IgD-negative memory B cell (primary cell): ENCODE measurements at places on chromosomes 2 and 18. TPM values are rescaled to one million over a fixed set of nuclear protein-coding genes. Genes with fewer than 3 reads are reported as not detected.

Gene CIB4
- not detected for polyA plus RNA-seq

Gene TYMS
- polyA plus RNA-seq: 1.0 TPM

Gene DSC3
- not detected for polyA plus RNA-seq

Gene SH3RF3
- not detected for polyA plus RNA-seq

Gene AQP12B
- not detected for polyA plus RNA-seq

Gene TPO
- polyA plus RNA-seq: not detected

Gene ZAP70
- polyA plus RNA-seq: 4.6 TPM

Gene CTAGE1
- not detected for polyA plus RNA-seq

Gene LRATD1
- polyA plus RNA-seq: not detected

Gene MGAT4A
- polyA plus RNA-seq: 54.6 TPM

Gene KLHL30
- polyA plus RNA-seq: not detected

Gene EPHA4
- 29.3 TPM for polyA plus RNA-seq

Gene UGT1A6
- polyA plus RNA-seq: not detected

Gene TSPYL6
- not detected for polyA plus RNA-seq

Gene MYO5B
- polyA plus RNA-seq: 1.2 TPM

Gene PCARE
- not detected for polyA plus RNA-seq

Gene PRSS56
- polyA plus RNA-seq: not detected

Gene PCBP1
- 123 TPM for polyA plus RNA-seq

Gene HAAO
- polyA plus RNA-seq: 5.7 TPM

Gene NDUFV2
- 144 TPM for polyA plus RNA-seq

Gene CLEC4F
- polyA plus RNA-seq: not detected

Gene PID1
- not detected for polyA plus RNA-seq

Gene UBE2F
- 48.4 TPM for polyA plus RNA-seq

Gene TRIM43
- polyA plus RNA-seq: not detected

Gene DSEL
- not detected for polyA plus RNA-seq

Gene CYRIA
- polyA plus RNA-seq: 31.0 TPM

Gene TUBA4B
- polyA plus RNA-seq: not detected

Gene SYT4
- not detected for polyA plus RNA-seq

Gene NAT8
- polyA plus RNA-seq: not detected

Gene ANKRD53
- polyA plus RNA-seq: not detected

Gene CAPN14
- polyA plus RNA-seq: 2.9 TPM

Gene HRH4
- polyA plus RNA-seq: not detected

Gene TMEM247
- not detected for polyA plus RNA-seq

Gene TWIST2
- not detected for polyA plus RNA-seq

Gene IL1F10
- not detected for polyA plus RNA-seq

Gene RANBP2
- 15.9 TPM for polyA plus RNA-seq

Gene ZSWIM2
- polyA plus RNA-seq: not detected

Gene HOXD3
- polyA plus RNA-seq: not detected

Gene HJURP
- not detected for polyA plus RNA-seq

Gene MC4R
- polyA plus RNA-seq: not detected

Gene CACNB4
- polyA plus RNA-seq: 0.43 TPM

Gene MDH1B
- polyA plus RNA-seq: not detected

Gene GNLY
- polyA plus RNA-seq: 64.8 TPM

Gene COX5B
- polyA plus RNA-seq: 373 TPM

Gene ADCYAP1
- not detected for polyA plus RNA-seq

Gene RALBP1
- 49.8 TPM for polyA plus RNA-seq

Gene GLS
- polyA plus RNA-seq: 40.3 TPM

Gene HOXD13
- polyA plus RNA-seq: not detected

Gene TEX44
- not detected for polyA plus RNA-seq
